Midbrain (tissue), 1 donor: ENCODE measurements at places on chromosomes 7 and 10.

GRCh38 chr7:105759670-105760550, 116.5 kb downstream of the ATXN7L1 start:
- DNase-seq, result peak; percentile 42

DNA sequence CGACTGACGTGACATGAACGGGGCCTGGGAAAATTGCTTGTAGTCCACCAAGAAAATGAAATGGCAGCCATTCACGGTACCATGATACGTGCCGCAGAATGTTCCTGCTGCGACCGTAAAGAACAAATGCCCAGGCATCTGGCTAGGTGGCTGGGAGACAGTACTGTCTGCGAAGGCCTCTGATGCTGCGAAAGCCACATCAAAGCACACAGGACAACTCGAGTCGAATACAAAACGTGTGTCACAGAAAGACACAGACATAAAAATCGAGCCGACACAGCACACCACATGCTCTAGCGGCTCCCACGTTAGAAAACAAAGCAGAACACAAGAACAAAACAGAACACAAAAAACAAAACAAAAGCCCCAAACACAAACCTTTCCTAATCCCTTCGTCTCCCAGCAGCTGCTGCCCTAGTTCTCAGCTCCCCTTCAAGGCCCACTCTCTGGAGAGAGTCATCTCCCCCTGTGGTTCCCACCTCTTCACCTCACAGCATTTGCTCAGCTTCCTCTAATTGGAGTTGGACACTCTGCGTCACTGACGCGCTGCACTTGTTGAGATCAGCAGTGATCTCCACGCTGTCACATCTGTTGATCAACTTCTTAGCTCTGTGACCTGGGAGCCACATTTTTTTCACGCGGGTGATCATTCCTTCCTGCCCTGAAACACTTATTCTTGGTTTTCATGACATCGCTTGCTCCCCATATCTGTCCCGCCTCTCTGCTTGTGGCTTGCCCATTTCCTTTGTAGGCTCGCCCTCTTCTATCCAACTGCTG, 112.2 kb downstream of the CLEC2L start:
- no peak for DNase-seq

DNA sequence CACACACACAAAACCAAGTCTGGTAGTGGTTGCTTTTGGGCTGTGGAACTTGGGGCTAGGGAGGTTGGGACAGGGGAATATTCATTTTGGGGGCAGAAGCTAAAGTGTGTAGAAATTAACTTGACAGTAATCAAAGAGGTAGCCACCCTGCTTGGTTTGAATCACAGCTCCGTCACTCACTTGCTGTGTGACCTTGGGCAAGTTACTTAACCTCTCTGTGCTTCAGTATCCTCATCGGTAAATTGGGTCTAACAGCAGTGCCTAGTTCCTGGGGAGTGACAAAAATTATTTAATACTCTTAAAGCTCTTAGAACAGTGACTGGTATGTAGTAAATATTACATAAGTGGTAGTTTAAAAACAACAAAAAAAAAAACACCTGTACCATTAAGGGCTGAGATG, 489.8 kb downstream of the SDK1 start:
- no peak for DNase-seq

GRCh38 chr10:34507217-34507616, 307.9 kb downstream of the PARD3 start:
- no peak for DNase-seq

- no peak for DNase-seq
These were observed 12.8 kb downstream of the OR2F1 start for GRCh38 chr7:143967398-143967797.
